IPS-NIHi11 (cell line): ENCODE measurements at places on chromosomes 6 and 20.

DNA sequence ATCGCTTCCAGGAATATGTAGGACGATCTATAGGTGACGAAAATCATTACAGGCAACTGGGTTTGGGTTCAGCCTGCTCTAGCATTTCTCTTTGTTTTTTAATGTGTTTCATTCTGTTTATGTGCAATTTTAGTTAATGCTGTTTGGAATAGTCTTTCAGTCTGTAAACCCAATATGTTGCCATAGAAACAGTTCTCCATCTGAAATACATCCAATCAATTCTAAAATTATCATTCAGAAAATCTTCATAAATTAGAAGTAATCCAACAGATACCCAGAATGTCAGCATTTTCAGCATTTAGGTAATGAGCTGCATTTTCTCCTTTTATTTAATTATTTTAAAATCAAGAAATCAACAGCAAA, 34.8 kb upstream of the COL9A1 start:
- DNase-seq, result no peak

DNA sequence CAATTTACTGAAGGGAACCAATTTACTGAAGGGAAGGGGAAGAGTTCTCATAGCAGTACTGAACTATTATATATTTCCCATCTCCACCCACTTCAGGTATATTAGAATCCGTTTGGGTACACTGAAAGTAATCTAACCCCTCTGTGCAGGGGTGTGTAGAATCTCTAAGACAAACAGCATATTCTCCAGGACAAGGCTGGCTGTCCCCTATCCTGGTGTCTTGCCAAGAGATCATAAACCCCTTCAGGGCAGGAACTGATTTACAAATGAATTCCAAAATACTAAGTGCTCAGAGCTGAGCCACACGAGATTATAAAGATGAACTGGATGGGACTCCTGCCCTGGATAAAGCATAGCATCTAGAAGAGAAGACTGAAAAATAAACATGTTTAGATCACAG, 9.2 kb downstream of the ASF1A start:
- DNase-seq, result no peak

- no peak for DNase-seq
These were observed 35.8 kb downstream of the PDSS2 start for GRCh38 chr6:107423474-107423990.

- DNase-seq, result no peak
These were observed 31.1 kb upstream of the F13A1 start for GRCh38 chr6:6351511-6352025.

DNA sequence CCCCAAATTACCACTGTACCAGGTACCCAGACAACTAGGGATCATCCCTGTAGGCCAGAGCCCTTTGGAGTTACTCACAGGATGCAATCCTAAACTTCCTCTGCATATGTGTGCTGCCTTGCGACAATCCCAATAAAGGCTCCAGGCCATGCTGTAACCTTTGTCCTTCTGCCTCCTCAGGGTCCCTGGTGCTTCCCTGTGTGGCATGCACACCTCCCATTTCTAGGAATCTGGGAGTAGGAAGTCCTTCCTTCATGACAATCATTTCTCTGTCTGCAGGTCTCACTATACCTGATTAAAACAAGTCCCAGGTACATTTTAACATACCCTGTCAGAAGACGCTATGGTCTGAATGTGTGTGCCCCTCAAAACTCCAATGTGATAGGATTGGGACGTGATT, 37.0 kb upstream of the MCUR1 start:
- DNase-seq, result no peak

GRCh38 chr20:24638591-24639548, 169.4 kb downstream of the SYNDIG1 start:
- DNase-seq, result no peak

GRCh38 chr6:162177746-162178145, 549.8 kb downstream of the PRKN start:
- peak; percentile 49 for DNase-seq

DNA sequence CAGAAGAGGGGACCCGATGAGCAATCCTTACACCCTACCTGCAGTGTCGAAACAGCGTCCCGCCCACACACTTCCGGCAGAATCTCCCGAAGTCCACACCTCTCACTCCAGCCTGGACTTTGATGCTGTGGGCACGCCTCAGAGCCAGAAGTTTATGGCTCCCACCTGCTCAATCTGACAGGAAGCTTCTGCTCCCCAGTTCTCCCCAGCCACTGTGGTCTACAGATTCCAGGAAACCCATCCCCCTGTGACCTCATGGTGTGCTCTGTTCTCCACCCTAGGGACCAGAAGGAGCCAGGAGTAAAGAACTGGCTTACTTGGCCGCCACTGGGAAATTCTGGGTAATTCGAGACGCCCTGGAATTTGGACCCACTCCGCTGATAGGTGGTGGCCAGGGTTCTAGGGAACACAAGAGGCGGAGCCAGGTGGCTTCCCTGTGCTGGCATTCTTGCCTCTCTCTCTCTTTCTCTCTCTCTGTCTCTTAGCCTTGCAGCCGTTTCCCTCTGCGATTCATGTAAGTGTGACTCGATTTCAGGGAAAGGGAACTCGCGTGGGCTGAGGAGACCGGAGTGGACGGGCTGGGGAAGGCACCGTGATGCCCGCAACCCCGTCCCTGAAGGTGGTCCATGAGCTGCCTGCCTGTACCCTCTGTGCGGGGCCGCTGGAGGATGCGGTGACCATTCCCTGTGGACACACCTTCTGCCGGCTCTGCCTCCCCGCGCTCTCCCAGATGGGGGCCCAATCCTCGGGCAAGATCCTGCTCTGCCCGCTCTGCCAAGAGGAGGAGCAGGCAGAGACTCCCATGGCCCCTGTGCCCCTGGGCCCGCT, at the start of gene TRIM15:
Gene TRIM15 (plus strand): TSS at position 457 of the 828 bp plus-strand sequence. CDS start 139 bp downstream, at position 596.
- DNase-seq, result peak; percentile 46

DNA sequence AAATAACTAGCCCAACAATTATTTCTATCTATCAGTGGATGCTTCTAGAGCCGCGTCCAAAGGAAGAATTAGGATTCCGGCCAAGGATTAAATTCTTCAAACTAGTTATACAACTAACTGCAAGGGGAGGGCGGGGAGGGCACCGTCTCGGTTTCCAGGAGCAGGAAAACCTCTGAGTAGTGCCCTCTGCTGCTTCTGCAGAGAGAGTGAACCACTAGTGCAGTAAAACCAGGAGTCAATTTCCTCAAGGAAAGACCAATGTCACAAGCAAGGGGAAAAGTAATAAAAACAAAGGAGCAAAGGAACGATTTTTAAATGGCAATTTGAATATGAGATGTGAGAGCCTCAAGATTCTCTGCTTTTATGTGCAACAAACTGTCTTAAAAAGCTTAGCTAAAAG, 16.5 kb upstream of the UBE2J1 start:
- DNase-seq, result peak; percentile 53

GRCh38 chr20:8271727-8272126, 139.7 kb downstream of the PLCB1 start:
- DNase-seq, result no peak

GRCh38 chr20:5675103-5676091, 74.8 kb upstream of the SHLD1 start:
- no peak for DNase-seq

GRCh38 chr20:53399083-53399482, 194.6 kb downstream of the ZNF217 start:
- no peak for DNase-seq

GRCh38 chr20:2817891-2818595, 1.9 kb downstream of the TMEM239 start:
- DNase-seq, result no peak

- no peak for DNase-seq
These were observed 10.6 kb downstream of the MTCH1 start for GRCh38 chr6:36975231-36976006.

GRCh38 chr6:142784344-142784743, 160.6 kb downstream of the HIVEP2 start:
- no peak for DNase-seq

DNA sequence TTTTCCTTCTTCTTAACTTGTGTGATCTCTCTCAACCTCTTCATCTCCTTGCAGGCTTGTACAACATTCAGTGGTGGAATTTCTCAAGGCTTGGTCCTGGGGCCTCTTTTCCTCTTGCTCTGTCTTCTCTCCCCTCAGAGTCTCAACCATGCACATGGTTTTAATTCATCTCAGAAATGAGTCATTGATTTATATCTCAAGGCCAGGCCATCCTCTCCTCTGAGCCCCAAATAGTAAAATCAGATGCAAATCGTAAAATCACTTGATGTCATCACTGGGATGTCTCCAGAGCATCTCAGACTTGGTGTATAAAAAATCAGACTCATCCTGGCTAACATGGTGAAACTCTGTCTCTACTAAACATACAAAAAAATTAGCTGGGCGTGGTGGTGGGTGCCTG, 85.0 kb downstream of the FNDC1 start:
- DNase-seq, result no peak

DNA sequence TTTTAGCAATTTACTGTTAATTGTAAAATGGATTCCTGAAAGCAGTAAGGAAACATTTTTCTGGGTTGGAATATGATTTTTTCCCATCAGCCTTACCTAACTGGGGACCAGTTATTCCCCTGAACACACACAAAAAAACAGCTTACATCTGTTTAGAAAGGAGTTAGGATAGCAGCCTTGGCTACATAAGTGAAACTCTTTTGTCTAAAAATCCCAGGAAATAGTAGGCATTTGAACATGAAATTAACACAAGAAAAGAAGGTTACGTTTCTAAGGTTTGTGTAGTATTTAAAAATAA, 696.2 kb upstream of the MARCKS start:
- no peak for DNase-seq

DNA sequence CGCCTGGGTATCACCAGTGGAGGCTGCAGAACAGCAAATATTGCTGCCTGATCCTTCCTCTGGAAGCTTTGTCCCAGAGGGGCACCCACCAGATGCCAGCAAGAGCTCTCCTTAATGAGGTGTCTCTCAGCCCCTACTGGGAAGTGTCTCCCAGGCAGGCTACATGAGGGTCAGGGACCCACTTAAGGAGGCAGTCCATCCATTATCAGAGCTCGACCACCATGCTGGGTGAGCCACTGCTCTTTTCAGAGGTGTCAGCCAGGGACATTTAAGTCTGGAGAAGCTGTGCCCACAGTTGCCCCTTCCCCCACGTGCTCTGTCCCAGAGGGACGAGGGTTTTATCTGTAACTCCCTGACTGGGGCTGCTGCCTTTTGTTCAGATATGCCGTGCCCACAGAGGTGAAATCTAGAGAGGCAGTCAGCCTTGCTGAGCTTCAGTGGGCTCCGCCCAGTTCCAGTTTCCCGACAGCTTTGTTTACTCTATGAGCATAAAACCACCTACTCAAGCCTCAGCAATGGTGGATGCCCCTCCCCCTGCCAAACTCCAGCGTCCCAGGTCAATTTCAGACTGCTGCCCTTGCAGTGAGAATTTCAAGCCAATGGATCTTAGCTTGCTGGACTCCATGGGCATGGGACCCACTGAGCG, 25.9 kb upstream of the AIG1 start:
- no peak for DNase-seq

- DNase-seq, result no peak
These were observed 123.5 kb downstream of the MAP3K7 start for GRCh38 chr6:90463359-90463758.
